ENCODE measurements at places on chromosomes 7 and 10.

DNA sequence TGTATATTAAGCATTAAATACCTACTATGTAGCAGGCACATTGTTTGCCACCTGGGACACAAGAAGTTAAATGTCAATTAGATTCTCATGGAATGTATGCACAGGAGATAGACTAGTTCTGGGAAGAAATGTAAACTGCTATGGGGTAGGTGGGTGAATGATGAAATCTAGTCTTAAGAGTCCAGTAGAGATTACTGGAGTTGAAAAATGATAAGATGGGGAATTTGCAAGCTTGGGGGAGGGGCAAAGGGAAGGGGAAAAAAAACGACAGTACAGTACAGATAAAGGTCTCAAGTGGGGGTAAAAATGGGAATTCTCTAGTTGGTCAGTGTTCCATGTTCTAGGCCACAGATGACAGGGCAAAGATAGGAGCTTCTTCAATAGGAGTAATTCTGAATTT lies 94.4 kb downstream of the ATE1 start:
- DNase-seq, result no peak

- no peak for DNase-seq
Observed at GRCh38 chr7:29599026-29599425, 35.4 kb downstream of the PRR15 start.

DNA sequence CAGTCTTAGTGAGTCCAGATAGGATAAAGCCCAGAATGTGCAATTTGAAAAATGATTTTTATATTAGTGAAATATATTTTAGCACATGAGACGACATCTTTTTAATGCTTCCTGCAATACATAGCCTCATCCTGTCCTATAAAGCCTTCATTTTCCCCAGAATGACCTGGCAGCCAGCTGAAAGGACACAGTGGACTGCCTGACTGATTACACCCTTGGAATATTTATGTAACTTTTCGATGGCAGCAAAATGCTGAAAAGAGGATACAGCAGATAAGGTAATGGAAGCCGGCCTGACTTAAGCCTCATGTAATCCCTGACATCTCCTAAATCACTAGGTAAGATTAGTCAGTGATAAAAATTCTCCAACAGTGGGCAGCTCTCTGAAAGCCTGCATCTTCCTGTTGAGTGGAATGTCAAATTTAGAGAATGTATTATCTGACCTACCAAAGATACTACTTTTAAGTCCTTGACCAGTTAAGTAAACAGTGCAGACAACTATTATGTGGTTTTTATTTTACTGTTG lies 210.7 kb upstream of the STEAP1 start:
- no peak for DNase-seq

GRCh38 chr10:59885430-59886134 lies 20.8 kb downstream of the CCDC6 start:
- DNase-seq, result no peak

DNA sequence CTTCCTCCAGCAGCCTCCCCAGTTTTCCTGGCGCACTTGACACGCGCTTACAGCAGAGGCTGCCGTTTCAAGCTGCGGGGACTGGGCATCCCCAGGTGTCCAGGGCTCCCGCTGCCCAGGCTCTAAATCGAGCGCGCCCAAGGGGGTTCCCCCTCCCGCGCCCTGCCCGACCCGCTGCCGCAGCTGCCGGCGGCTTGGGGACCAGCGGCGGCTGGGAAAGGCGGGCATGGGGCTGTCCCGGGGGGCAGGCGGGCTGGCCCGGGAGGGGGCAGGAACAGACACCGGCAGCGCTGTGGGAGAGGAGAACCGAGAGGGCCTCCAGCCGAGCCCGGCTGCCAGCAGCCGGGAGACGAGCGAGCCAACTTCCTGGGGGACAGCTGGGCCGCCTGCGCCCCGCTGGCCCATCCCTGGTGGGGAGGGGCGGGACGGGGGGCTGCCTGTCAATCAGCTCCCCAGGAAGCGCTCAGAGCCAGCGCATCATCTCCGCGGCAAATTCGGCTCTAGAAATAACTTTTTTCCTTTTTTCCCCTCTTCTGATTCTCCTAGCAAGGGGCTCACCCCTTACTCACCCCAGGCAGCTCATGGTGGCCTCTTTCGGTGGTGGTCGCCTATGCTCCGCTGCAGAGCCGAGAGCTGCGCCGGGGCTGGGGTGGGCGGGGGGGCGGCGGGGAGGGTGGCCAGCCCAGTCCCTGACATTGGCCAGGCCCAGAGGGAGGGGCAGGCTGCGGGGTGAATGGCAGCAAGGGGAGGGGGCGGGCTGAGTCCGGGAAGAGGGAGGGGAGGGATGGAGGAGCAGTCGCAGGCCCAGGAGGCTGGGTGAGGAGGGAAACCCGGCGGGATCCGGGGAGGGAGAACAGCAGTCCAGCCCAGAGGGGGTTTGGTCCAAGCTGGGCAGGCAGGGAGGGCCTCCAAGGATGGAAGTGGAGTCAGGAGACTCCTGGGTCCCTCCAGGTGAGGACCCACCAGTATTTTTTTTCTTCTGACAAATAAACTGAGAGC lies 14.7 kb downstream of the GRID2IP start:
- DNase-seq, result no peak

DNA sequence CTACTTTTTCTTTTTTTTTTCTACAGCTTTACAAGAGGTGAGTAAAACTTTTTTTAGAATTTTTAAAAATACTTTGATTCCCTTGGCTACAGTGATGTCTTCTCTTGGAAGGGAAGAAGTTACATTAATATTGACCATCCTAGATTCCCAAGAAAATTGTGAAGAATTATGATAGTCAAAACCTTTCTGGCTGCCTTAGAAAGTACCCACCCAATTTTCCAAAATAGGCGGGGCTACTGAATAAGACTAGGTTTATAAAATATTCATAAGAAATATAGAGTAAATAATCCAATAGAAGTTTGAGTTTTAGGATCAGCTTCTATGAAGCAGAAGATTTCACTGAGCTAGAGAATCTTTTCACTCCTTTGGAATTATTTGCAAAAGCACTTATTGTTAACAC lies 3.0 kb downstream of the COL1A2 start:
- DNase-seq, result no peak

DNA sequence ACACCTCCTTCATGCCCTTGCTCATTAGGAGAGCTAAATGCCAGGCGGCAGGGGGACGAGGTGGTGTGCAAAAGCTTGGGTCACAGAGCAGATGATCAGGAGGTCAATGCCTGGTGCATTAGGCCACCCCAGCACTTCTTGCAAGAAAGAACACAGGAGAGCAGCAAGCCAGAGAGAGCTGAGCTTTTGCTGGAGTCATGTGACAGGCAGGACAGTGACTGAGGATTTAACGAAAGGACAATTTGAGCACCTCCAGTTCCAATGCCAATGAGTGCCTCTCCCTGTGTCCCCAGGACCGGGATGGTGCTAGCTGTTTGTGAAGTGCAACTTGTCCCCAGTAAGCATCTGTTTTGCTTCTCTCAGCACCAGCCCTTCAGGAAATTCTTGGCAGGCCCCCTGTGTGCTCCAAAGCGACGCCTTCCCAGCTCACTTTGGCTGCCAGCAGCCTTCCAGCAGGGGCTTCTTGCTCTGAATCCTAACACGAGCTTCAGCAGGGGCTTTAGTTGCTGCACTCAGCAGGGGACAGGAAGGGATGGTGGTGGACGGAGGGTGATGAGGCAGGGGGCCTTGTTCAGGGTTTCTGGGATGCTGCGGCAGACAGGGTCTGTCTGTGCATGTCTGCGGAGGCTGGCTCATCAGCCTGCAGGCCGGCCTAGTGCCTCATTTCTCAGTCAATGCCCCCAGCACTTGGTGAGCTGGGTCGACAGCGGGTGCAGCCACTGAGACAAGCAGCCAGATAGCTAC lies 368.1 kb downstream of the RPS24 start:
- no peak for DNase-seq

DNA sequence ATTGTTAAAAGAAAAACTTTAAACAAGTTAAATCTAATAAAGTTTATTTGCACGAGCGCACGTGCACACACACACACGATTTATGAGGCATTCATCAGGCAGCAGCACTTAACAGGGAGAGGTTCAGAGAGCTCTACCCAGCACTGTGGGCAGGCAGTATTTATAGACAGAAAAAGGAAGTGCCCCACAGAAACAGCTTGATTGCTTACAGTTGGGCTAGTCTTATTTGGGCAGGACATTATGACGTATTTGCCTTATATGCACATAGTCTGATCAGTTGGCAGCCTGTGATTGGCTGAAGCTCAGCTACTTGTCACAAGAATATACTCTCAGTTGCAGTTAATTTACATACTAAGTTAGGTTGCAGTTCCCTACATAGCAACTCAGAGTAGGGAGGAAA lies 1.2 kb upstream of the SDHAF3 start:
- no peak for DNase-seq

- DNase-seq, result no peak
Observed at GRCh38 chr7:151679881-151680612, 160.4 kb upstream of the RHEB start.

- no peak for DNase-seq
Observed at GRCh38 chr10:36171556-36171952, 529.5 kb upstream of the FZD8 start.

DNA sequence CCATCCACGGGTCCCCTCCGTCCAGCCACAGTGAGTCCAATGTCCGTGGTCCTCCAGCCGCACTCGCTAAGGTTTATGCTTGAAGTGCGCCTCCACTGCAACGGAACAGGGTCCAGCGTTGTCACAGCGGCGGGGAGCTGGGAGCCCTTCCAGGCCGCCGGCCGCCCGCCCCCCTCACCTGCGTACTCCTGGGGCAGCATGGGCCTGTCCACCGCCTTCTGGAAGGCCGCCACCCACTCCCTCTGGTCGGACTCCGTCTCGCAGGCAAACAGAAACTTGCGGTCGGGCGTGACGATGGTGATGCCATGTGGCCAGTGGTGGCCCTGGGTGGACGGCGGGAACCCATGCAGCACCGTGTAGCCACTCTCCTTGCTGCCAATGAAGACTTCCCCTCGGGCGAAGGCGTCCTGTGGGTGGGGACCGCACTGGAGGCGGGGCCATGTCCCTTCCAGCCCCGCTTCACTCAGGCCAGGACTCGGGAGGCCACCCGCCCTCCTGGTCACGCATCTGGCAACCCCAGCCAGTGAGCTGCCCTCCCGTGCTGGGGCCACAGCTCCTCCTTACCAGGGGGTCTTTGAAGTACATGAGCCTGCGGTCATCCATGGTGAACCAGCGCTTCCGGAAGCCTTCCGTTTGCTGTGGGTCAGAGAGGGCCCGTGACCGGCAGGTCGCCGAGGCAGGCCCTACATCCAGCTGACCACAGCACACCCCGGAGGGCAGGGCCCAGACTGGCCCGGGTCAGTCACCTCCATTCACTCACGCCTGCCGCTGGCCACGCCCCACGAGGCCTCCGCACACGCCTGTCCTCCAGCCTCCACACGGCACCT lies 22.7 kb downstream of the GET4 start:
- DNase-seq, result no peak
